ENCODE measurements at places on chromosomes 1 and 21.

DNA sequence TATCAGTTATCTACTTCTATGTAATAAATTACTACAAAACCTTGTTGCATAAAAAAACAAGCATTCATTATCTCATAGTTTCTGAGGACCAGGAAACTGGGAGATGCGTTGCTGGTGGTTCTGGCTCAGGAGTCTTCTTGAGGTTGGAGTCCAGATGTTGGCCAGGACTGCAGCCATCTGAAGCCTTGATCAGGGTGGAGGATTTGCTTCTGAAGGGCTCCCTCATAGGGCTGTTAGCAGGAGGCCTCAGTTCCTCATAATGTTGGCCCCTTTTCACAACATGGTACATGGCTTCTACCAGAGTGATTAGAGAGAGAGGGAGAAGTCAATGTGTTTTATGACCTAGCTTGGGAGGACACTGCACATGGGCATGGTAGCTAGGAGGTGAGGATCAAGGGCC, 137.4 kb downstream of the CNIH3 start:
- no peak for DNase-seq

DNA sequence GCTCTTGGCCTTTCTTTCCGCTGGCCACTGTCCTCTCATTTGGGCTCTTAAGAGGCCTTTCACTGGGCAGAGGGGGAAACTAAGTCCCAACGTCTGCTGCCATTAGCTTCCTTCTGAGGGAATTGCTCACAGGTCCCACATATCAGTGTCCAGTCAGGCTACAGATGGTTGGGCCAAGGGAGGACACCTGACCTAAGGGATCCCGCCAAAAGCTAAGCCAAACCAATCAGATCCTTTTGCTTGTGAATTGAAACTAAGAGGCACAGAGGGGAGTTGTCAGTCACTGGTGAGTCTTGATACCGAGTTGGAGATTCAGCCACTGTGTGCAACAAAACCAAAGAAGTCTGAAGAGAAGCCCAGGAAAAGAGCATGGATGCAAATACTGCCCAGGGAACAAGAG, 5.7 kb upstream of the NT5C1A start:
- no peak for DNase-seq

DNA sequence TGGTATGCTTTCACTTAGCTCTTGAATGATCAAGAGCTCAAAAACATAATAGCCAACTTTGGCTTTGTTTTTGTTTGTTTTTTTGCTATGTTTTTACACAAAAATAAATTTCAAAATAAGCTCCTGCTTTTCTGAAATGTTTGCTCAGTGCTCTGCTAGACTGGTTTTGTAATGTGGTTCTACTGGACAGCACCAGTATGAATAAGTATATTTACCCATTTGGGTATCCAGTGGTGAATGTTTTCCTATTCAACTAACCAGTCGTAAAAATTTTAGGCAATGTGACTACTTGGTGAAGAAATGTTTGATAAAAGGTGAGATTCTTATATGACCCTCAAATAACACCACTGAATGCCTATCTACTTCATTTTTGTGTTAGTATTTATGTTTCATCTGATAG, 308.6 kb downstream of the PTPRC start:
- no peak for DNase-seq

DNA sequence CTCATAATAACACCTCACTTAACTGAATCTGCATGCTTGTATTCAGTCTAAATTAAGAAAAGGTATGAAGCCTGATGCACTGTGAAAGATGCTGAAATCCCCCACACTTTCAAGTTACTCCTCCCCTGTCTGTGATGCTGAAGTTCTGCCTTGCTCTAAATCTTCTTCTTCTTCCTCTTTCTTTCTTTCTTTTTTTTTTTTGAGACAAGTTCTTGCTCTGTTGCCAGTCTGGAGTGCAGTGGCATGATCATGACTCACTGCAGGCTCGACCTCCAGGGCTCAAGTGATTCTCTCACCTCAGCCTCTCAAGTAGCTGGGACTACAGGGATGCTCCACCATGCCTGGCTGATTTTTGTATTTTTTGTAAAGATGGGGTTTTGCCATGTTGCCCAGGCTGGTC, 231.0 kb upstream of the B3GALT2 start:
- no peak for DNase-seq

DNA sequence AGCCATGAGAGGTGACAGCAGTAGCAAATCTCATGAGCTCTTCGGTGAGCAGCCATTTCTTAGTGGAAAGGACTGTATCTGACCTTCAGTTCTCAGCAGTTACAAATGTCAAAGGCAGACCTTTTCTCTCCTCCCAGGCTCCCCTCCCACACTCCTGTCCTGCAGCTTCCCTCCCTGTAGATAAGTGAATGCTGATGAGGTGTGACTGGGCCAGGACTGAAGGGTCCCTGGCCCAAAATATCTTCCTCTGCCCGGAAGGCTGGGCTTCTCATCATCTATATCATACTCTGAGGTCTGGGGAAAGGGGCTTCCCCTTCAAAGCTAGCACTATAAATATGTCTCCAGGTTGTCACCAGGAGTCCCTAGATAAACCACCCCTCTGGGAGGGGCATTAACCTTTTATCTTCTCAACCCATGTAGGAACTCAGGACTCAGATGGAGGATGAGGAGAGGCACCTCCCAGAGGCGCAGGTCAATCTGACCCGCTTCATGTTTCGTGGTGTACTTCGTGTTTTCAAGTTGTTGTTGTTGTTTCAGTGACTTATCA, 3.6 kb upstream of the ADAMTSL4 start:
- DNase-seq: no peak

GRCh38 chr1:112672009-112672408, 2.5 kb upstream of the MOV10 start:
- no peak for DNase-seq

- no peak for DNase-seq
Observed at GRCh38 chr1:81702079-81702715, 98.5 kb upstream of the ADGRL2 start.

GRCh38 chr1:47843059-47843458, 154.1 kb downstream of the TRABD2B start:
- no peak for DNase-seq

DNA sequence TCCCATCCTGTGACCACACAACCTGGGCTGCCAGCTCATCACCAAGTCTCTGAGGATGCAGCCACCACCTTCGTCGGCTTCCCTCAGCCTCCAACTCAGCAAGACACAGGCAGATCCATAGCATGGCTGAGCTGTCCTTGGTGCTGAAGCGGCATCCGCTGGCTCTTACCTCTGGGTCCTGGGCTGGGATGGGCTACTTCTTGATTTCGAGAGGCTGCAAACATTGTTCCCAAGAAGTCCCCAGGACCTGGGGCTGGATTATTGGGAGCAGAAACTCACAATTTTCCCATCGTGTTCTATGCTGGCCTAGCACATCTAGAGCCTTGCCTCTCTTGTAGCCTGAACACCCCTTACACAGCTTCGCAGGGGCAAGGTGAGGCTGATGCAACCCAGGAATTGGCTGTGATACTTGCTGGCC, 24.9 kb upstream of the C1QA start:
- DNase-seq: no peak

GRCh38 chr1:182755632-182756031, 33.9 kb upstream of the NPL start:
- no peak for DNase-seq

Data from T-helper 1 cell (primary cell).